Left hindlimb (tissue), 1 donor: ENCODE measurements at places on chromosomes 6 and 20.
A peak's percentile ranks its signal among the peaks of the same experiment; 100 is the strongest.

DNA sequence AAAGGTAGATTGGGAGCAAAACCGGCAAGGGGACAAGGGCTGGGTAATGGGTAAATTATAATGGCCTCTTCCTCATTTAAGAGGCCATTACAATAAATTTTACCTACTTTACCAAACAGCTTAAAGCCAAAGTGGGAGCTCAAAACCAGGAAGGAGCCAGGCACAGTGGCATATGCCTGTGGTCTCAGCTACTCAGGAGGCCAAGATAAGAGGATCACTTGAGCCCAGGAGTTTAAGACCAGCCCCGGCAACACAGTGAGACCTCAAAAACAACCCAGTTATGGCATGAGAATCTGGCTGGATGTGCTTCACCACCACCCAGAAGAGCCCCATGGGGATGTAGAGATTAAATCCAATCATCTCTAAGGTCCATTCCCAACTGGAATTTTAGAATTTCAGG is 52.9 kb upstream of the TAF8 start:
- no peak for DNase-seq

DNA sequence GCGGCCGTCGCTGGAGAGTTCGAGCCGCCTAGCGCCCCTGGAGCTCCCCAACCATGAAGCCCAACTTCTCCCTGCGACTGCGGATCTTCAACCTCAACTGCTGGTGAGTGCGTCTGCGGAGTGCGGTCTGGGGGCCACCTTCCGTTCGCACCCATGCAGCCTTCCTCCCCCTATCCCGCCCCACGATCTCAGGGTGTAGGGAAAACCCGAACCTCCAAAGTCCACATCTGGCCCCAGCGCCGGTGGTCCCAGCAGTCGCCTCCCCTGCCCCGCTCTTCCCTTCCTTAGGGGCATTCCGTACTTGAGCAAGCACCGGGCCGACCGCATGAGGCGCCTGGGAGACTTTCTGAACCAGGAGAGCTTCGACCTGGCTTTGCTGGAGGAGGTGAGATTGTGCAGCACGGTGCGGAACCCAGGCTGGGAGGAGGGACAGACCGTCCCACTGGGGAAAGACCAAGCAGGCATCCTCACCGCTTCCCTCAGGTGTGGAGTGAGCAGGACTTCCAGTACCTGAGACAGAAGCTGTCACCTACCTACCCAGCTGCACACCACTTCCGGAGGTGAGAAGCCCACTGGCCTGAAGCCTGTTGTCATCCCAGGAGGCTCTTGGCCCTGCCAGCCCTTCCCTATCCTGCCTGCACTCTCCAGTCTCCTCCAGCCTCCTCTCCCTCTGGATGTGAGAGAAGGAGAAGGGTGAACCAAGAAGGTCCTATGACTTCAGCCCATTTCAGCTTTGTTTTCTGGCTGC is 719 bp downstream of the SMPD2 start:
- DNase-seq = peak; percentile 63

DNA sequence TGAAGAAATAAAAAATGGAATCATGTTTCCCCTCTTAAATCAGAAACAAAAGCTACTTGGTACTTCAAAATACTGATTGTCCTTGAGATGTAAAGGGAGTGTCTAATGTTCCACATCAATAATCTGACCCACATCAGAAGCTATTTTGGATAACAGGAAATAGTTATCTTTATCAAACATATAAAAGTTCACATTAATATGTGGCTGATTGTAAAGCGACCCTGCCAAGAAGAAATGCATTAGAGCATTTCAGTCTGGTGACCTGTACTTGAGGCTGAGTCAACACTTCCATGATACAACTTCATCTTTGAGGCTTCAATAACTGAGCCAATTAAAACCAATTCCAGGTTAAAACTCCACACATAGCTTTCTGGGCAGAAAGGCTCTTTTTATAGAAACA is 31.8 kb downstream of the SYNE1 start:
- DNase-seq = no peak

DNA sequence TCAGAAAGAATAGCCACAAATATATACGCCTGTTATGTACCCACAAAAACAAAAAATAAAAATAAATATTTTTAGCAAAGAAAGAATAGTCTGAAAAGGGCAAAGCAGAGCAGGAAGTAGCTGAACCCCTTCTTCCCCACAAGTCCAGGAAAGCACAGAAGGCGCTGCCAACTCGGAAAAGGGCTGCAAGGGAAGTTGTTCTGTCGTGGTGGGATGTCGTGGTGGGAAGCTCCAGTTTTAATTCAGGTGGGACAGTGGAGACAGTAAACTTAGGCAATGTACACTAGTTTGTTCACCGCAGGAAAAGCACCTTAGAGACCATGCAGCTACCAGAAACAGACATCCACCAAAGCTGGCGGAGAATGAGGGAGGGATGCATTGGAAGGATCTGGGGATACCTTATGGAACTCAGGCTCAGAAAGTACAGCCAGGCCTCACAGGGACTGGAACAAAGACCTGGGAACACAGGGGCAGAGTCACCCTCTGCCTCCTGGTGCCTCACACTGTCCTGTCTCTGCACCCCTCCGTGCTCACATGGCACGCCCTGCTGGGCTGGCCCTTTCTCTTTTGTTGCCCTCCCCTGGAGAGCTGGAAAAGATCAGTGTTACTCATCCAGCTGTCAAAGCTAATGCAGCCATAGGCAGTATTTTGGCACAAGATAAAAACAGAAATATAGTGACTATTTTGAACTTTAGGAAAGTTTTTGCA is 3.3 kb upstream of the APMAP start:
- DNase-seq = peak; percentile 30

DNA sequence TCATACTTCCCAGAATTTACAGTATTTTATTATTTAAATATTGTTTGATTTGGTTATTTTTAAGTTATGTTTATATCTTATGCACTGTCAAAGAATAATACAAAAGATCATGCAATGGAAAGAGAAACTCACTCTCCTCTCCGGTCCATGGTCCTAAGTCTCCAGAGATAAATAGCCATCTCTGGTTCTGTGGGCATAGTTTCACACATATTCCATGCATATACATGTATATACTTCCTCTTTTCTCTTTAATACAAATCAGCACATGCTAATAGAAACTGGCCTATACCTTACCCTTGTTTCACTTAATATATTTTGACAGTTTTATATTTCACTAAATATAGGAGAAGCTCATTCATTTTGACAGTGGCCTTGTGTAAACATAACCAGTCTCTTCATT is 901.7 kb upstream of the CITED2 start:
- no peak for DNase-seq

DNA sequence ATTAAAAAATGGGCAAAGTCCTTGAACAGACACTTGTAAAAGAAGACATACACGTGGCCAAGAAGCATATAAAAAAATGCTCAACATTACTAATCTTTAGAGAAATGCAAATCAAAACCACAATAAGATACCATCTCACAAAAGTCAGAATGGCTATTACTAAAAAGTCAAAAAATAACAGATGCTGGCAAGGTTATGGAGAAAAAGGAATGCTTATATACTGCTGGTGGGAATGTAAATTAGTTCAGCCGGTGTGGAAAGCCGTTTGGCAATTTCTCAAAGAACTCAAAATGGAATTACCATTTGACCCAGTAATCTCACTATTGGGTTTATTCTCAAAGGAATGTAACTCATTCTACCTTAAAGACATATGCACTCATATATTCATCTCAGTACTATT is 166.6 kb downstream of the KHDC1L start:
- DNase-seq = no peak

- no peak for DNase-seq
Observed at GRCh38 chr6:71707059-71707458, 179.3 kb upstream of the RIMS1 start.

GRCh38 chr20:64265201-64265600 is 9.7 kb downstream of the PCMTD2 start:
- DNase-seq = no peak

DNA sequence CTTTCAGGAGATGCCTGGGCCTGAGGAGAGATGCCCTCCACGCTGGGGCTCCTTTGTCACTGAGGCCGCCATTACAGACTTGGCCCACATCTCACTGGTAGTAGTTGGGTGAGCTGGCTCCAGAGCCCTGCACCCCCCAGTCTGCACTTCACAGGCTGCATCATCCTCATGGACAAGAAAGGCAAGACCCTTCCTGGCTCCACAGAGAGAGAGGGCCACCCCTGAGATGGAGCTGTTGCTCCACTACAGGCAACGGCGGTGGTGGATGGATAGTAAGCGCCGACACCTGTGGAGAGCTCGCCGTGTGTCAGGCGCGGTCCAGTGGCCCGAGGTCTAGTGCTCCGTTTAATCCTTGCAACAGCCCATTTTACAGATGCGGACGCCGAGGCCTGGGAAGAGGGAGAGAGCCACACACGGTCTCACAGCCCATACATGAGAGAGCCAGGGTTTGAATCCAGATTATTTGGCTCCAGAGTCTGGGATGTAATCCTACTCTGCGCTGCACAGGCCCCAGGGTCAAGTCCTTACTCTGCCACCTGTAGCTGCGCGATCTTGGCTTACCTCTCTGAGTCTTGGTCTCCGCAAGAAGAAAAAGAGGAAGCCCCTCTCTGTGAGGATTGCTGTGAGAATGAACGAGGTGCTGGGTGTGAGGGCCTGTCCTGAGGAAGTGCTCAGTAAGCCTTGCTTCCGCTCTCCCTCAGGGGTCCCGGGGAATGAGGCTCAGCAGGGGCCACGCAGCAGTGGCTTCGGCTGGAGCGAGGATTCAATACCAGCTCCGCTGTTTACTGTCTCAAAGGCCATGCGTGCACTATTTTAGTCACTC is 34.5 kb downstream of the SPDEF start:
- DNase-seq = no peak

DNA sequence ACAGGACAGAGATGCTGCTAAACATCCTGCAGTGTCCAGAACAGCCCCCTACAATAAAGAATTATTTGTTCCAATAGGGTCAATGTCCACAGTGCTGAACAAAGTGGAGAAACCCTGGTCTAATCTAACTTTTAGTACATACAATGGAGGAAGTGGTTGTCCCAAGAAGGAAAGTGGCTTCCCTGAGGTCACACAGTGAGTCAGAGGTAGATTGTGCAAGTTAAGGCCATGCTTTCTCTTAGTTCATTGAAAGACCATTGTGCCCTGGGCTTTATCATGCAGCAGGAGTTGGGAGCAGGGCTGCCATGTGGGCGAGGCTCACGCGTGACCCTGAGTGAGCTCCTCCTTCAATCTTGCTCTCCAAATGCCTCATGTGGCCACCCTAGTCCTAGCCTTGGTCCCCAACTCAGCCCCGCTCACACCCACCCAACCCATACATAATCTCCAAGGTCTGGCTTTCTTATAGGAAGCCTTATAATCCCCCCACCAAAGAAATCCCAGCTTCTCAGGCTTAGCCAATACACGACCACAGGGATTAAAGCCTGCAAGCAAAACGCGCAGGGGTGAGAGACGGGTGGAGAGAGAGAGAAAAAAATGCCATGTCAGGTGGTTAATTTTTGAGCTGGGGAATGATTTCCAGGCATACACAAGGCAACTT is 19.9 kb downstream of the SLC13A3 start:
- no peak for DNase-seq
